Dermis microvascular lymphatic vessel endothelial cell (primary cell): ENCODE measurements at places on chromosomes 11 and 22. TPM values are rescaled to one million over a fixed set of nuclear protein-coding genes. Genes with fewer than 3 reads are reported as not detected.

Gene TMEM191C
- total RNA-seq, result 0.13 and 0.39 TPM in 2 replicates

Gene FOLR2
- not detected in 2 replicates for total RNA-seq

Gene FOLR3
- not detected in 2 replicates for total RNA-seq

Gene DENND6B
- total RNA-seq, result 0.64 and 1.9 TPM in 2 replicates

Gene DDI1
- not detected in 2 replicates for total RNA-seq
